NB4 (cell line): ENCODE measurements at places on chromosomes 5 and 9.

- no peak for DNase-seq
Measured at GRCh38 chr9:124139001-124139400, 118.7 kb upstream of the NEK6 start.

- peak; percentile 26 for DNase-seq
Measured at GRCh38 chr9:109182940-109183798, 16.1 kb upstream of the FRRS1L start.

GRCh38 chr5:71582945-71583584 is 4.1 kb upstream of the MCCC2 start:
- DNase-seq, result no peak

GRCh38 chr5:15601853-15602252 is 101.9 kb downstream of the FBXL7 start:
- no peak for DNase-seq

- no peak for DNase-seq
Measured at GRCh38 chr5:42919600-42919999, 107.9 kb upstream of the SELENOP start.

DNA sequence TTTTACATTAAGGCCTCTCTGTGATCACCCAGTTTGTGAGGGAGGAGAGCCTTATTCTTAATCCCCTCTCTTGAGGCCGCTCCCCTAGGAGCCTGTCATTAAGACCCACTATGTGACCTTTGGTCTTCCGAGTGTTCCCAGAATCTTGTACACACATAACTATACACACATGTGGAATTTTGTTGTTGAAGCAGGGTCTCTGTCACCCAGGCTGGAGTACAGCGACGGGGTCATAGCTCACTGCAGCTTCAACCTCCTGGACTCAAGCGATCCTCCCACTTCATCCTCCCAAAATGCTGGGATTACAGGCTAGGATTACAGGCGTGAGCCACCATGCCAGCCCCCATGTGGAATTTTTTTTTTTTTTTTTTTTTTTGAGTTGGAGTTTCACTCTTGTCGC is 14.8 kb upstream of the PHYHD1 start:
- no peak for DNase-seq

- peak; percentile 79 for DNase-seq
Measured at GRCh38 chr9:107637421-107638420, 148.2 kb upstream of the KLF4 start.

DNA sequence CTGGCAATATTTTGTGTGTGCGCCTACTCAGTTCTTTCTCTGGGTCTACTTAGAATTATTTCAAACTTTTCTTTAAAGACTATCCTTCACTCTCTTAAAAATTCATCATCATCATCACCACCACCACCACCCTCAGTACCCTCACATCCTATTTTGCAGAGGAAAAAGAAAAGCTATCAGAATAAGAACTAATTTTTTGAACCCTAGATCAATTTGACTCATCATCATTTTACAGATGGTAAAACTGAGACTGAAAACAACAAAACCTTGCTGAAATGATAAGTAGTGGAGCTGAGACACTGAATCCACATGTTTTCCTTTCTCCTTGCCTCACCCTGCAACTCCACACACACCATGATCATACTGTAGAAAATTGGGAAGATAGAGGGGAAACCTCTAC is 119.3 kb downstream of the SSBP2 start:
- DNase-seq, result no peak
